ENCODE measurements at places on chromosomes 1 and 21. TPM values are rescaled to one million over a fixed set of nuclear protein-coding genes. Genes with fewer than 3 reads are reported as not detected.

The C8A gene
- total RNA-seq, result not detected

DNA sequence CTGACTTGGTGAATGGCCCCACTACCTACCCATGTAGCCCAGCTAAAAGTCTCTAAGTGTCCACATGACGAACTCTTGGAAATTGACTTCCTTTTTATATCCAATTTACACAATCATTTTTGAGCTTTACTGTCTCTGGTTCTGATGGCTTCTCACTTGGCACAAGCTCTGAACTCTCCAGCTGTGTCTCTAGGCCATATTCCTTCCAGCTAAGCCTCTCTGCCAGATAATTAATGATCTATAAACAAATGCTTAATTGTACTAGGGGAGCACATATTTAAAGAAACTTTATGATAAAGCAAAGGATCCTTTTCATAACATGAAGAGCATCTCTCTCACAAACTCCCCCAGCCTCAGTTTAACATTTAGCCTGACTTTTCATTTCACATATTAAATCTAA is 16.3 kb upstream of the BEND5 start:
- H3K4me3 ChIP-seq, result no peak overlapping the region
- peaks cover 5% of the 10 kb centered on the region for H3K4me1 ChIP-seq
- DNase-seq, result no peak
- no peaks in the 10 kb centered on the region for H3K27me3 ChIP-seq

DNA sequence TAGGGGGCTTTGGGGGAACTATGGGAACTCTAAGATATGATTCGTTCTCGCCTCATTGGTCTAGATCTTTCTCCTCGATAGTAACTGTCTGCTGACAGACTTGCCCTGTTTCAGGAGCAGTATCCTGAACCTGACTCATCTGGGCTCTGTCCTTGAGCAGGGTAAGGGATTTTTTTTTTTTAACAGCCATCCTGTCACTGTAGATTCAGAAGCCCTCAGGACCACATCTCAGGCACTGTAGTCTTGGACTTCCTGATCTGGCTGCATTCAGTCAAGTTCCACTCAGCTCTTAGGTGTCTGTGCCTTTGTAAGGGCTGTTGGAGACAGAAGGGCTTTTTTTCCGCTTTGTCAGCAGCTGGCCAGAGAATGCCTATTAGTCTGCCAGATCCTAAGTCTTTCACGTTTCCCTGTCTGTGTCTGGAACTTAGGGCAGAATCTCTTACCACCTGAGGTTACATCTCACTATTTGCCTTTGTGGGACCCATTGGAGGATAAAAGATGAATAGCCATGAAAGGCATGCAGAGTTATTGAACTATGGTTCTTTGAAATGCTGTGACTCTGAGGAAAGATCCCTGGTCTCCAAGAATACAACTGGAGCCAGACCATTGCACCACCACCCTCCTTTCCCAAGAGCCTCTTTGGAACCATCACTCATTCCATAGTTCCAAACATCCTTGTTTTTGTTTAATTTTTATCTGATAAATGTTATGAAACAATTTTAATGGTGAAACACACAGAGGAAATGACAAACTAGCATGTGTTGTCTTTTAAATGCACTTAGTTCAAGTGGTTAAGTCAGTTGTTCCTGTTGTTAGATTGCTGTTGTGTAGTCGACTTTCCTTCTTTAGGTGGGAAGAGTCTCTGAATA is 49.7 kb upstream of the MACF1 start:
- no peak overlapping the region for H3K4me3 ChIP-seq
- peaks cover 25% of the 10 kb centered on the region for H3K4me1 ChIP-seq
- peak overlapping the region; percentile 54 for H3K27ac ChIP-seq
- no peaks in the 10 kb centered on the region for H3K27me3 ChIP-seq

- no peaks in the 10 kb centered on the region for H3K27me3 ChIP-seq
- no peaks in the 10 kb centered on the region for H3K4me1 ChIP-seq
- no peak overlapping the region for H3K4me3 ChIP-seq
- peaks cover 2% of the 10 kb centered on the region for H3K36me3 ChIP-seq
Measured at GRCh38 chr1:77060000-77060399, 159.2 kb downstream of the PIGK start.

The KCNE2 gene
- total RNA-seq, result 1.7 TPM

The APCS gene
- not detected for total RNA-seq

- H3K36me3 ChIP-seq, result no peaks in the 10 kb centered on the region
- no peak overlapping the region for H3K4me3 ChIP-seq
- H3K27me3 ChIP-seq, result no peaks in the 10 kb centered on the region
- no peak overlapping the region for H3K27ac ChIP-seq
- H3K4me1 ChIP-seq, result no peaks in the 10 kb centered on the region
- DNase-seq, result peak; percentile 60
Measured at GRCh38 chr1:7378346-7379130, 392.6 kb upstream of the VAMP3 start.

GRCh38 chr1:237166086-237166485 is 124.1 kb downstream of the RYR2 start:
- no peak overlapping the region for H3K4me3 ChIP-seq
- no peaks in the 10 kb centered on the region for H3K27me3 ChIP-seq
- H3K4me1 ChIP-seq, result peaks cover 1% of the 10 kb centered on the region

GRCh38 chr1:9766759-9767442 is 56.9 kb downstream of the CLSTN1 start:
- no peaks in the 10 kb centered on the region for H3K4me1 ChIP-seq
- peak; percentile 50 for DNase-seq
- H3K27me3 ChIP-seq, result no peaks in the 10 kb centered on the region
- no peak overlapping the region for H3K27ac ChIP-seq
- H3K36me3 ChIP-seq, result no peaks in the 10 kb centered on the region

The RGS18 gene
- total RNA-seq, result 7.1 TPM

DNA sequence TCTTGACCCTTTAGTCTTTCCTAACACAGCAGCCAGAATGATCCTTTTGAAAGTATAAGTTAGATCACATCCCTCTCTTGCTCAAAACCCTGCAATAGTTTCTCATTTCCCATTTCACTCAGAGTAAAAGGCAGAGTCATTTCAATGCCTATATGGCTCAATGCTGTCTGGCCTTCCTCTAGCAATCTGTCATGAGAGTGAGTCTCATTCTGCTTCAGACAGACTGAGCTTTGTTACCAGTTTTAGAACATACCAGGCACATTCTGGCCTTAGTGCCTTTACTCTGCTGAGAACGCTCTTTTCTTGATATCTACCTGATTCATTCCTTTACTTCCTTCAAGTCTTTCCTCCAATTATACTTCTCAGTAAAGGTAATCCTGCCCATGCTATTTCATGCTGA is 372.8 kb upstream of the PKN2 start:
- no peaks in the 10 kb centered on the region for H3K36me3 ChIP-seq
- no peaks in the 10 kb centered on the region for H3K4me1 ChIP-seq
- no peaks in the 10 kb centered on the region for H3K27me3 ChIP-seq
- no peak overlapping the region for H3K4me3 ChIP-seq
- no peak for DNase-seq

- no peak for DNase-seq
- no peak overlapping the region for H3K4me3 ChIP-seq
- no peaks in the 10 kb centered on the region for H3K27me3 ChIP-seq
- no peak overlapping the region for H3K27ac ChIP-seq
Measured at GRCh38 chr1:228381356-228381755, 25.3 kb downstream of the TRIM11 start.

DNA sequence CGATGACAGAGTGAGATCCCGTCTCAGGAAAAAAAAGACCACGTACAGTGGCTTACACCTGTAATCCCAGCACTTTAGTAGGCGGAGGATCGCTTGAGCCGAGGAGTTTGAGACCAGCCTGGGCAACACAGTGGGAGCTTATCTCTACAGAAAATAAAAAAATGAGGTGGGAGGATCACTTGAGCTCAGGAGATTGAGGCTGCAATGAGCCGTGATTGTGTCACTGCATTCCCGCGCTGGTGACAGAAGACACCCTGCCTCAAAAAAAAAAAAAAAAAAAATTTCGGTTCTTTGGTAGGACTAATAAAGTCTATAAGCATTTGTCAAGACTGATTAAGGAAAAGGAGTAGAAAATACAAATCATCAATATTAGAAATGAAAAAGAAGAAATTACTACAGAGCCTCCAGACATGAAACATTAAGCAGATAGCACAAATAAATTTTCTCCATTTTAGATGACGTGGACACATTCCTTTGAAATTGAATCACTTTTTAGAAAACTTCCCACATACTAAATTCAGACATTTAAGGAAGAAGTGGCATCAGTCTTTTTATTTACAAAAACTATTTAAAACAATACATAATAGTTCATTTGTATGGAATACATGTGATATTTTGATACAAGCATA is 30.4 kb downstream of the MORC3 start:
- H3K4me3 ChIP-seq, result no peak overlapping the region
- H3K4me1 ChIP-seq, result no peaks in the 10 kb centered on the region
- no peaks in the 10 kb centered on the region for H3K27me3 ChIP-seq
- H3K27ac ChIP-seq, result no peak overlapping the region
- no peaks in the 10 kb centered on the region for H3K36me3 ChIP-seq

DNA sequence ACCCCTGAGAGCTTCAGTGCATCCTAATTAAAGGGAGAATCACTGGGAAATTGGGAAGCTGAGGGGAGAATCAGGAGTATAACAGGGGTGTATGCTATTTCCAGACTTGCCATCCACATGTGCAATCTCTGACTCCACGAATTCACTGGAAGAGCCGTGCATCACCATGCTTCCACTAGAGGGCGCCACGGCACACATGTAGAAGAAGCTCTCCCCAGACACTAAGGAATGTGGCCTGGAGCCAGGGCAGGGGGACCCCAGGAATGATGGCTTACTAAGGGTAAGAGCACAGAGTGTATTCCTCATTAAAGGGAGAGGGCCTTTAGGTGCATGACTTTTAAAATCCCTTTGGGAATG is 81.5 kb downstream of the ABCA4 start:
- no peaks in the 10 kb centered on the region for H3K4me1 ChIP-seq
- H3K27ac ChIP-seq, result no peak overlapping the region
- peak; percentile 71 for DNase-seq
- no peaks in the 10 kb centered on the region for H3K36me3 ChIP-seq
- no peaks in the 10 kb centered on the region for H3K27me3 ChIP-seq

- H3K27me3 ChIP-seq, result no peaks in the 10 kb centered on the region
- DNase-seq, result no peak
Measured at GRCh38 chr21:21915816-21916215, 917.6 kb downstream of the NCAM2 start.

The OXCT2 gene
- 1.3 TPM for total RNA-seq

GRCh38 chr1:236063919-236064673 is 794 bp downstream of the NID1 start:
- H3K4me3 ChIP-seq, result peak overlapping the region; percentile 70
- peak overlapping the region; percentile 23 for H3K27ac ChIP-seq
- no peaks in the 10 kb centered on the region for H3K36me3 ChIP-seq
- no peaks in the 10 kb centered on the region for H3K4me1 ChIP-seq

DNA sequence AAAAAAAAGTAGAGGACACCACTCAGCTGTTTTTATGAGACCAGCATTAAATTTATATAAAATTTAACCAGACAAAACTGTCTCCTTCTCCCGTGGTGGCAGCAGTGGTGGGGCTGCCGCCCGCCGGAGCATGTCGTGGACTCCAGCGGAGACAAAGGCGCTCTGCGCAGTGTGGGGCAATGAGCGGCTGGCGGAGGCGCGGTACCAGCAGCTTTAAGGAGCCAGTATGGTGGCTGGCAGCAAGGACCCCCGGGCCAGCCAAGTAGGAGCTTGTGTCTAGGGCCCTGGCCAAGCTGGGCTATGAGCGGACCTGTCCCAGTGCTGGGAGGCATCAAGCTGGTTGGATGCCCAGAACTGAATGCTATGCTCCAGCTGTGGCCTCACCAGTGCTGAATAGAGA is 2102.9 kb downstream of the NCAM2 start:
- no peaks in the 10 kb centered on the region for H3K27me3 ChIP-seq
- H3K4me1 ChIP-seq, result no peaks in the 10 kb centered on the region
- no peaks in the 10 kb centered on the region for H3K36me3 ChIP-seq
- H3K27ac ChIP-seq, result no peak overlapping the region
- DNase-seq, result no peak
- no peak overlapping the region for H3K4me3 ChIP-seq

DNA sequence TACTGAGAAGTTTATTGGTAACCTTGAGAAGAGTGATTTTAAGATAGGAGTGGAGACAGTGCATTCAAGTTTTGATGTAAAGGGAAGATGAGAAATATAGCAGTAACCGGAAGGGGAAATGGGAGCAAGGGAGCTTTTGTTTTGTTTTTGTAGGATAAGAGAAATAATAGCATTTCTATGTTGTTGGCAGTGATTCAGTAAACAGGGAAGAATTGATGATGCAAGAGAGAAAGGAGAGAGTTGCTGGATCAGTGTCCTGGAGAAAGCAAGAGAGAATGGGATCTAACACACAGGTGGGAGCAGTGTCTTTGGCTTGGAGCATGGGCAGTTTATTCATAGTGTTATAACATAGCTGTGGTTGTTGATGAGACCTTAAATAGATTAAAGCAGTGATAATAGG is 56.4 kb downstream of the OSBPL9 start:
- peaks cover 13% of the 10 kb centered on the region for H3K4me1 ChIP-seq
- no peaks in the 10 kb centered on the region for H3K27me3 ChIP-seq
- no peaks in the 10 kb centered on the region for H3K36me3 ChIP-seq
- H3K4me3 ChIP-seq, result no peak overlapping the region
- H3K27ac ChIP-seq, result no peak overlapping the region

DNA sequence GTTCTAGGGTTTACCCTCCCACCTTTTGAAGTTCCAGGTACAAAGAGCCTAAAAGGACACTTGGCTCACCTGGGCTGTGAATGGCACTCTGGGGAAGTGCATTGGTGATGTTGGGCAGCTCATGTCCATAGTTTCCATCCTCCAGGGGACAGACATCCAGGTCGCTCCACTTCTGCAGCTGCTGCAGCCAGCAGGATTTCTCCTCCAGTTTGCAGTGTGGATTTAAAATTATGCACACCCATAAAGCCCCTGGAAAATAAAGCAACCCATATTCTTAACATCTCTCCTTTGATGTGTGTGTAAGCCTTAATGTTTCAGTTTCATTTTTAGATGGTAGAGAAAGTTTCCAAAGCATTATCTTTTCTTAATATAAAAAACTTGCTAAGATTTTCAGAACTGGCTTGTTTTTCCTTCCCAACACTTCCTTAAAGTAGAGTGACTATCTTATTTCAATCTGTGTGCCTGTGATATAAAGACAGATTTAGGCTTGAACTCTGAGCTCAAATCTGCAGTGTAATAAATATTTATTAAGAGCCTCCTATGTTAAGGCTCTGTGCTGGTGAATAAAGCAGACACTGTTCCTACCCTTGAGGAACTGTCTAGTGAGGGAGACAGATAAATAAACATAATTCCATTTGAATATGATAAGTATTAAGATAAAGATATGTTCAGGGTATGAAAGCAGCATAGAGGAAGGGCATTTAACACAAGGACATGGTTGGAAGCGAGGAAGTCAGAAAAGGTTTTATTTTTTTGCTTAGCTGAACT is 39.1 kb downstream of the UROD start:
- H3K4me3 ChIP-seq, result no peak overlapping the region
- no peak for DNase-seq
- H3K36me3 ChIP-seq, result no peaks in the 10 kb centered on the region

DNA sequence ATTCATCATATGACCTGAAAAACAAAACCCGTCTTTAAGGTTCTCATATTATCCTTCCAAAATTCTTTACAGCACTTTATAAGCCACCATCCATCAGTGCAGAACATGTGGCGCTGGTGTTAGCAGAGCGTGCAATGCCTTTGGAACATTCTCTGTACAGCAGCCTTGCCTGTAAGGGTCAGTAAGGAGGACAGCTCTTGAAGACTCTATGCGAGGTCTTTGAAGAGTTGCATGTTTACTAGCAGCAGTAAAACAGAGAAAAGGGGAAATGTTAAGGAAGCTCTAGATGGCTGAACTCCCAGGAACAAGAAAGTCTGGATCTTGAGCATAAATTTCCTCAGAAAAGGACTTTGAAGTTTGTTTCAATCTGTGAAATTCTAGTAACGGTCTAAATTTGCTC is 365.6 kb downstream of the DUSP10 start:
- H3K36me3 ChIP-seq, result no peaks in the 10 kb centered on the region
- no peak overlapping the region for H3K27ac ChIP-seq
- H3K27me3 ChIP-seq, result no peaks in the 10 kb centered on the region
- DNase-seq, result no peak
- H3K4me1 ChIP-seq, result no peaks in the 10 kb centered on the region
- no peak overlapping the region for H3K4me3 ChIP-seq

The SRRM1 gene
- 111 TPM for total RNA-seq

Data from aorta (tissue), 5 donors.